Lower lobe of right lung (tissue), 2 donors: ENCODE measurements at places on chromosomes 16 and 17. TPM values are rescaled to one million over a fixed set of nuclear protein-coding genes. Genes with fewer than 3 reads are reported as not detected.

The HOXB6 gene
- 4.4 TPM for total RNA-seq

The PIRT gene
- total RNA-seq, result not detected

The C16orf86 gene
- 5.3 TPM for total RNA-seq

GRCh38 chr16:81885976-81886586 lies 107.0 kb downstream of the PLCG2 start:
- no peak overlapping the region for H3K27ac ChIP-seq
- peaks cover 9% of the 10 kb centered on the region for H3K36me3 ChIP-seq
- no peaks in the 10 kb centered on the region for H3K27me3 ChIP-seq
- no peak overlapping the region for H3K4me3 ChIP-seq
- DNase-seq, result no peak
- no peaks in the 10 kb centered on the region for H3K4me1 ChIP-seq

DNA sequence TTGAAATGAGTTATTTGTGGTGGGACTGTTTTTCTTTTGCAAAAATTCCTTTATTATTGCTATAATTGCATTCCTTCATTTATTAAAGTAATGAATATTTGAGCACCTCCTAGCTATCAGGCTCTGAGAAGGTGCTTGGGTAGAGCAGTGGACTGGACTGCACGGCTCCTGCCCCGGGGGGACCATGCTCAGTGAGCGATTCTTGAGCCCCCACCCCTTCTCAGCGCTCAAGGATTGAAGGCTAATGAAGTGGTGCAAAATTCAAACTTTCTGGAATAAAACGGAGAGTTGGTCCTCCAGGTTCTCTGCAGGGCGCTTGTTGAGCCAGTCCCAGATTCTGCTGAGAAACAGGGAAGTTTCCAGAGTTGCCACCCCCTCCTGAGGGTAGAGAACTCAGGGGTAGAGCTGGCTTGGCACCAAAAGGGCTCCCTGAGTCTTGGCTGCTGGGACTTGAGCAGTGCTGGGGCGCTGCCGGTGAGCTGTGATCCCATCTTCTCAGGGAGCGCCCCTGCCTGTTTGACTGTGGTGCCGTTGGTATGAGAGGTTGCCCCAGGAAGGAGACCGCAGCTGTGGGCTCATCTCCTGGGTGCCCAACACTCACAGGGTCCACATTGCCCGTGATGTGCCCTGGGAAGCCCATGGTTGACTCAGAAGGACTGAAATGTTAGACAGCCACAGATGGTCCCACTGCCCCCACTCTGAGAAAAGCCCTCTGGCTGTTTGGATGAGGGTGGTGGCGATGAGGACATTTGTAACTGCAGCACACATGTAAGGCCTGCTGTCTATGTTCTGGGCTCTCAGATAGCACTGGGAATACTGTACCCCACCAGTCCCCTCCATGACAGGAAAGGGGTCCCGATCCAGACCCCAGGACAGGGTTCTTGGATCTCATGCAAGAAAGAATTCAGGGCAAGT lies 20.0 kb downstream of the KSR1 start:
- no peak overlapping the region for H3K4me3 ChIP-seq
- H3K27me3 ChIP-seq, result no peaks in the 10 kb centered on the region
- H3K27ac ChIP-seq, result no peak overlapping the region
- no peaks in the 10 kb centered on the region for H3K36me3 ChIP-seq
- peaks cover 55% of the 10 kb centered on the region for H3K4me1 ChIP-seq

GRCh38 chr17:246226-246625 lies 64.8 kb upstream of the DOC2B start:
- no peak overlapping the region for H3K27ac ChIP-seq
- peaks cover 13% of the 10 kb centered on the region for H3K4me1 ChIP-seq
- peaks cover 6% of the 10 kb centered on the region for H3K36me3 ChIP-seq
- DNase-seq, result peak; percentile 17
- no peaks in the 10 kb centered on the region for H3K27me3 ChIP-seq

- no peak overlapping the region for H3K27ac ChIP-seq
- H3K36me3 ChIP-seq, result peaks cover 29% of the 10 kb centered on the region
- H3K4me1 ChIP-seq, result no peaks in the 10 kb centered on the region
- no peak for DNase-seq
Observed at GRCh38 chr16:12132850-12133440, 156.4 kb downstream of the SNX29 start.

DNA sequence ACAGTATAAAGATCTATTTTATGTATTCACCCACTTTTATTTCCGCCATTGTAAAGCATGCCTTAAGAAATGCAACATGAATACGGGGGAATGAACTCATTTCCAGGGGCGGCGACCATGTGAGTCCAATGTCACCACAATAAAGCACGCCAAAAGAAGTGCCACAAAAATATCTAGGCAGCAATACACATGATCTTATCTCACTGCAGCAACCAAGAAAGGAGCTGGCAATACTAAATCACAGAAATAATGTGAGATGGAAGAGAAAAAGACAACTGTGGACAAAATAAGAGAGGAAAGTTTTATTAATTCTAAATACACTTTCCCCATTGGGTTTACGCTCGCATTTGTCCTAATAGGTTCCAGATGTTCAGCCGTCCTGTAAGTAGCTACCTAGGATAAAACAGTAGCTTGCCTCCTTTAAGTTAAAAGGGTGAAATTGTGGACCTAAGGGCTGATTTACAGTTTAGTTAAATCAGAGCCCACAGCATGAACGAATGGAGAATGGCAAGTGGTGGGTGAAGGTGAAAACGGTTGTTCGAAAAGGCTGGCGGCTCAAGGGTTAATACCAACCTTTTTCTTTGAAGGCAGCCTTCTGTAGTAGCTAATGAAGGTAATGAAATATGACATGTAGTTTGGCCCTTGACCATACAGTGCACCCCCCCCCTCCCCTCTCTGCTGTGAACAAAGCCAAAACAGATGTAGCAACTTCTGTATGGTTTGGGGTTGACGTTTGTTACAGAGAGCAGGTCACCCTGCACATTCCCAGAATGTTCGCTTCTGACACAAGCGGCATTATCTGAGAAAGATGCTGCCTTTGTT lies 504.2 kb upstream of the PSMD7 start:
- H3K4me3 ChIP-seq, result no peak overlapping the region
- DNase-seq, result no peak
- H3K36me3 ChIP-seq, result no peaks in the 10 kb centered on the region
- no peak overlapping the region for H3K27ac ChIP-seq
- H3K4me1 ChIP-seq, result no peaks in the 10 kb centered on the region

DNA sequence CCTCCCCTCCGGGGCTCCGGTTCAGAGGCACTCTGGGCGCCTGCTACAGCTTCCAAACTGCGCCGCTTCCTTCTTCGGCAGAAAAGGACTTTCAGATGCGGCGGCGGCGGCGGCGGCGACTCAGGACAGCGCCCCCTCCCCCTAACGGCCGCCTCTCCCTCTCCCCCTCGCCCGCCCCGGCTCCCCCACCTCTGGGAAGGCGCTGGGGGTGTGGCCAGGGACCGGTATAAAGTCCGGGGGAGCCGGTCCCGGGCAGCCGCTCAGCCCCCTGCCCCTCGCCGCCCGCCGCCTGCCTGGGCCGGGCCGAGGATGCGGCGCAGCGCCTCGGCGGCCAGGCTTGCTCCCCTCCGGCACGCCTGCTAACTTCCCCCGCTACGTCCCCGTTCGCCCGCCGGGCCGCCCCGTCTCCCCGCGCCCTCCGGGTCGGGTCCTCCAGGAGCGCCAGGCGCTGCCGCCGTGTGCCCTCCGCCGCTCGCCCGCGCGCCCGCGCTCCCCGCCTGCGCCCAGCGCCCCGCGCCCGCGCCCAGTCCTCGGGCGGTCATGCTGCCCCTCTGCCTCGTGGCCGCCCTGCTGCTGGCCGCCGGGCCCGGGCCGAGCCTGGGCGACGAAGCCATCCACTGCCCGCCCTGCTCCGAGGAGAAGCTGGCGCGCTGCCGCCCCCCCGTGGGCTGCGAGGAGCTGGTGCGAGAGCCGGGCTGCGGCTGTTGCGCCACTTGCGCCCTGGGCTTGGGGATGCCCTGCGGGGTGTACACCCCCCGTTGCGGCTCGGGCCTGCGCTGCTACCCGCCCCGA lies at the start of gene IGFBP4:
Gene IGFBP4 (plus strand): TSS at position 255 of the 792 bp plus-strand sequence. CDS start 286 bp downstream, at position 541.
- peak within 1 kb of the TSS; percentile 84 for H3K4me3 ChIP-seq
- H3K27ac ChIP-seq, result peak within 1 kb of the TSS; percentile 92

DNA sequence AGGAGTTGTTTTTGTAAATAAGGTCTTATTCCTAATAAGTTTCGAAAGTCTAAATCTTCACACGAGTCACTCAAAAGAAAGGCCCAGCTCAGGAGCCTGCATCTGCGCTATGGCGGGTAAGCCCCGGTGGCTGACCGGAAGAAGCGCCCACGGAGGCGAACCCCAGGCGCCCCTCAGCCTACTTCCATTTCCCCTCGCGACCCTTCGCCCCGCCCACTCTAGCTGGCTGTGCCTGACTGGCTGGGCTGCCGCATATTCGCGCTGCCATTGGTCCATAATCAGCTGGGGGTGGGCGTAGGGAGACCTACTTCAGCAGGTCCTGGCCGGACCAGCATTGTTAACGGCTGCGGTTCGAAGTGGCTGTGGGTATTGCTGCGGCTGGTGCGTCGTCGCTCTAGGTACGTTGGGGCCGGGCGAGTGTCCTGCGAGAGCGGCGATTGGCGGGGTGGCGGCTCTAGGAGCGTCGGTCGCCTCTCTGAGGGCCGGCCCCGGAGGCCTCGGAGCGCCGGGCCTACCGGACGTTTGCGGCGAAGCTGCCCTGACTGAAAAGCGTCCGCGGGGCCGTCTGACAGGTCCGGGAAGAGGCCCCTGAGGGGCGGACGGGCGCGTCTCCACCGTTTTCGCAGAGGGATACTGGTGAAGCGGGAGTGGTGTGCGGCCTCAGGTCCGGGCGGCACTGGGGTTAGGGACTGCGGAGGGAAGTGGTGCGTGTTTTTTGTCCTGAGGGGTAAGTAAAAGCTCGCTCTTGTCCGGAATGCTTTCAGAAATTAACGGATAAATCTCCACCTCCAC lies at the start of gene ATF7IP2:
Gene ATF7IP2 (plus strand): TSS at position 337 of the 792 bp plus-strand sequence. CDS start 44,560 bp downstream, outside the sequence.
- H3K36me3 ChIP-seq, result no peaks in the 10 kb centered on the region
- H3K27ac ChIP-seq, result peak within 1 kb of the TSS; percentile 83
- H3K4me3 ChIP-seq, result peak within 1 kb of the TSS; percentile 66
- DNase-seq, result peak; percentile 91

GRCh38 chr17:19867329-19868078 lies at the start of gene ULK2:
Gene ULK2 (minus strand): TSS chr17:19867936. CDS start chr17:19867417, 519 bp downstream.
- peak; percentile 71 for DNase-seq
- H3K27me3 ChIP-seq, result no peaks in the 10 kb centered on the region
- peak within 1 kb of the TSS; percentile 92 for H3K27ac ChIP-seq
- H3K4me3 ChIP-seq, result peak within 1 kb of the TSS; percentile 81
- peaks cover 9% of the 10 kb centered on the region for H3K4me1 ChIP-seq
